ENCODE measurements at places on chromosomes 4 and X.

DNA sequence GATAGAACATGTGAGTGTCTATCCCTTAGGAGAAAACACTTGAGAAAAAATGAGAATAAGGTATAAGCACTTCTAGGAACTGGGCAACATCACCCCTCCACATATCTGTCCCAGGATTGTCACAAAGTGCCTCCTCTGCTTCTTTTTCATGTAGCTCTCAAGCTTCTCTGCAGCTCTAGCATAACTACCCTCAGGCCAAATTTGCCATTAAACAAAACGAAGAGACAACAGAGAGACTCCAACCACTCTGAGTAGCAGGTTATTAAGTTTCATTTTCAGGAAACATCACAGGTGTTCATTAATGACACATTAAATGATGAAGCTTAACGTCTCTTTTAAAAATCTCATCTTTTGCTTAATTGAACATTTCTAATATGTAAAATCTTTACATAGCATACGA is 580.0 kb downstream of the GALNTL6 start:
- no peak for DNase-seq

- no peak for DNase-seq
Observed at GRCh38 chr4:155667568-155668511, 1.2 kb downstream of the GUCY1A1 start.

- no peak for DNase-seq
Observed at GRCh38 chr4:178453057-178453456, 1010.8 kb upstream of the AGA start.

DNA sequence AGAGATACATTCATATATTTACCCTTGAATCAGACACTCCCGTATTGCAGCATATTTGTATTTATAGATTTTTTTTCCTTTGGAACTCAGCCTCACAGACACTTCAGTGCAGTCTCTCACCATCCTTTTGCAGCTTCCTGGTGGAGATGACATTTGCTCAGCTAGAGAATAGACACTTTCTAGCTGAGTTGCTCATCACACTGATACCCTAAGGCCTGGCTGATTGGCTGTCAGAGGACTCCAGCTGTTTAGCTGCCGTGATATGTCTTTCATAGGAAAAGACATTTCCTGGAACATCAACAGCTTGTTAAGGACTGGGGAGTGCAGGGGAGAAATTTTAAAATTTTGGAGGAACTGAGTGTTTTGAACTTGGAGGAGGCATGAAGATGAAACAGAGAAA is 429.6 kb downstream of the SMARCA1 start:
- no peak for DNase-seq

DNA sequence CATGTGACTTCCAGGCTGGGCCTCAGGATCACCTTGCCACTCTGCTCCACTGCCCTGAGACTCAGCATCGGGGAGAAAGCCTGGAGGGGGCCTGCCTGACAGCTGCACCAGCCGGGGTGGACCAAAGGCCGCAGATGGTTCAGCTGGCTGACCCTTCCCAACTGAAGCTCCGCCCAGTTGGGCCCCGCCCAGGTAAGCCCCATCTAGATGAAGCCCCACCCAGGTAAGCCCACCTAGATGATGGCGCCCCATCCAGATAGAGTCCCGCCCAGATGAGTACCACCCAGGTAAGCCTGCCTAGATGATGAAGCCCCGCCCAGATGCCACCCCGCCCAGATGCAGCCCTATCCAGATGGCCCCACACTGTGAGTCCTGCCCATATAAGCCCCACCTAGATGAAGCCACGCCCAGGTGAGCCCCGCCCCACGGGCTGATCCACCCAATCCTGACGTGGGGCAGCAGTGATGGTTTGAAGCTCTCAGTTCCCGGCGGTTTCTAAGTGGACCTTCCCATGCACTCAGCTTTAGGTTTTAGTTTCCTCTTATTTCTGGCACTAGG is 10.0 kb downstream of the ZFYVE28 start:
- DNase-seq: no peak

GRCh38 chr4:11954093-11954492 is 525.4 kb upstream of the HS3ST1 start:
- DNase-seq: no peak

- DNase-seq: no peak
Observed at GRCh38 chr4:48403358-48403757, 62.0 kb downstream of the SLAIN2 start.

- DNase-seq: peak; percentile 28
Observed at GRCh38 chrX:96684339-96685209, at the start of gene DIAPH2. DIAPH2 (plus strand) TSS chrX:96684842.

- no peak for DNase-seq
Observed at GRCh38 chrX:119552508-119552907, 12.7 kb downstream of the STEEP1 start.

GRCh38 chr4:98319021-98319420 is 57.8 kb downstream of the RAP1GDS1 start:
- no peak for DNase-seq

- no peak for DNase-seq
Observed at GRCh38 chr4:24544208-24544988, 40.0 kb downstream of the DHX15 start.

GRCh38 chr4:106353786-106354185 is 14.8 kb downstream of the GIMD1 start:
- DNase-seq: no peak

DNA sequence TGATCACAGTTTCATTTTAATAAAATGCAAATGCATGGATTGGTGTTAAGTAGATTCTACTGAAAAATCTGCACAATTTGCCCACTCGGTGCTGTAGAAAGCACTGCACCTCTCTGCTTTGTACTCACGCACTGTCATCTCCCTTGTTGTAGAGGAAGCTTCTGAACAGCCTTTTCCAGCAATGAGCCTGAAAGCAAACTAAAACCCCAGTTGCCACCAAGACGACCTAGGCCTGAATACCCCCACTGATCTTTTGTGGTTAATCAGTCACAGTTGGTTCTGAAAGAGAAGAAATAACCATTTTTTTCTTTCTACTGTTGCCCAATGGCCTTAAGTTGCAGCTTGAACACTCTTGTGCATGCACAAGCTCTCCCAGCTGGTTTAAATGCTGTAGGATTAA is 229.8 kb downstream of the NLGN4X start:
- DNase-seq: no peak

GRCh38 chr4:123785538-123785937 is 388.9 kb downstream of the SPRY1 start:
- no peak for DNase-seq

GRCh38 chr4:121154103-121154515 is 10.0 kb downstream of the TNIP3 start:
- DNase-seq: no peak

GRCh38 chr4:153248641-153249198 is 44.5 kb downstream of the TRIM2 start:
- no peak for DNase-seq

GRCh38 chr4:89538886-89539285 is 231.3 kb upstream of the GPRIN3 start:
- DNase-seq: no peak

GRCh38 chr4:159043861-159044260 is 59.0 kb upstream of the RAPGEF2 start:
- DNase-seq: no peak

DNA sequence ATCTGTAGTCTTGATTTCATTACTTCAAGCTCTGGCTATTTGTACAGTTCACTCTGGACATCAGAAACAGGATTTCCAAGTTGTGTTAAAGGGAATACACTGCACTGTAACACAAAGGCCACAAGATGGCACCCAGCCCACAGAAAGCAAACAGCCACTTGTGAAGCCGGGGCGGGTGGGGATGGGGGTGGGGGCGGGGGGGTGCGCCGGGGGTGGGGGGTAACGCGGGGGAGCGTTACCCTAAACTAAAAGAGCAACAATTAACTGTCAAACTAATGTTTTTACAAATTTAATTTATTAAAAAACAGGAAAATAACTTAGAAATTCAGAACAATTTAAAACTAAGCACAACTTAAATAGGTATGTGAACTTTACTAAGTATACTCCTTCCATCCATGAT is 27.3 kb downstream of the PRDX4 start:
- no peak for DNase-seq

GRCh38 chr4:8422786-8423185 is 17.7 kb downstream of the ACOX3 start:
- DNase-seq: no peak

GRCh38 chr4:77930876-77931275 is 68.2 kb downstream of the MRPL1 start:
- no peak for DNase-seq

- no peak for DNase-seq
Observed at GRCh38 chr4:71553605-71554004, 214.8 kb downstream of the SLC4A4 start.

DNA sequence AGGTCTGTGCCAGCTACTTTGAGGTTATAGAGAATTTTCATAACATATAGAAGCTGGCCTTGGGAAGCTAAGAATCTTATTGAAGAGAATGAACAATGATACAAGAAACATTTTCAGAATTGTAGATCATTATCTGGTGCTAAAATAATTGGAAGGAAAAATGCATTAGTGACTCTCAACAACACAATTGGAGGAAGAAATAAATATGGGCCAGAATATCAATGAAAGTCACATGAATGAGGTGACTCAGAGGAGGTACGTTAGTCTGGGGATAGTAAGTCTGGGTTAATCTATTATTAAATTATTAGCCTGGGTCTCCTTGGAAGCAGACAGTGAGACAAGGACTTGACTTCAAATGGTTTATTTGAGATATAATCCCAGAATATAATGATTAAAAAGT is 529.3 kb upstream of the SLIT2 start:
- no peak for DNase-seq

DNA sequence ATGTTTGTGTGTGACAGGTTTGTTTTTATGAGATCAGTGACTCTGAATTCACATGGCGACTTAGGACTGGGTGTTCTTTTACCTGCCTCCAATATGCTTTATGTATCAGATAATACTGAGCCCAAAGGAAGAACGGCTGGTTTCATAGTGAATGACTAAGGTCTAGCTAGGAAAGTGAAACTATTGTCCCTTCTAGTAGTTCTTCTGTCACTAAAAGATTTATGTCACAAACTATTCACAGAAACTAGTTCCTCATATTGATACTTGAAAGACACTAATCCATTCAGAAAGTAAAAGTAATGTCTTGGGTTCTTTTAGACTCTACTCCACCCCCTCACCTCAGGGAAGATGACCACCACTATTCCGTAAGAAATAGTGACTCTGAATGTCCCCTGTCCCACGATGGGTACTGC is 81.7 kb downstream of the EGF start:
- no peak for DNase-seq

- DNase-seq: no peak
Observed at GRCh38 chr4:18194278-18194677, 172.7 kb upstream of the LCORL start.

- DNase-seq: no peak
Observed at GRCh38 chrX:110983024-110983423, 113.0 kb upstream of the PAK3 start.

DNA sequence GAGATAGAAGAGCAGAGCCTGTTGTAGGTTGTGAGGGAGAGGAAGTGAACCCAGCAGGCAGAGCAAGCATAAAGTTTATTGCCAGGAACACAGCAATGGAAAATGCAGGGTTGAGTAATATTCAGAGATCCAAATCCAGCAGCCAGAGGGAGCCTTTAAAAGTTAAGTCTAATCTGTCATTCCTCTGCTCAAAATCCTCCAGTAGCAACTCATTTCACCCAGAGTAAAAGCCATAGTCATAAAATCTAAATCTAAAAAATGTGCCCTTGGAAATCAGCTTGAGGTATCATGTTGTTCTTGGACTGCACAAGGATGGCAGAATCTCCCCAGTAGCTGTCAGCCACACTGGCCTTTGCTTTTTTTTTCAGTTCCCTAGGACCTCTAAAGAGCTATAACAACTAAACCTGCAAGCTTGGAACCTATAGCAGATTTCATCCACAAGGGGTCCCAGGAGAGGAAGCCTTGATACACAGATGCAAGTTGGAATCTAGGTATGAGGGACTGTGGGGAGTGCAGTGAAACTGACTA is 62.9 kb upstream of the FRAS1 start:
- no peak for DNase-seq

DNA sequence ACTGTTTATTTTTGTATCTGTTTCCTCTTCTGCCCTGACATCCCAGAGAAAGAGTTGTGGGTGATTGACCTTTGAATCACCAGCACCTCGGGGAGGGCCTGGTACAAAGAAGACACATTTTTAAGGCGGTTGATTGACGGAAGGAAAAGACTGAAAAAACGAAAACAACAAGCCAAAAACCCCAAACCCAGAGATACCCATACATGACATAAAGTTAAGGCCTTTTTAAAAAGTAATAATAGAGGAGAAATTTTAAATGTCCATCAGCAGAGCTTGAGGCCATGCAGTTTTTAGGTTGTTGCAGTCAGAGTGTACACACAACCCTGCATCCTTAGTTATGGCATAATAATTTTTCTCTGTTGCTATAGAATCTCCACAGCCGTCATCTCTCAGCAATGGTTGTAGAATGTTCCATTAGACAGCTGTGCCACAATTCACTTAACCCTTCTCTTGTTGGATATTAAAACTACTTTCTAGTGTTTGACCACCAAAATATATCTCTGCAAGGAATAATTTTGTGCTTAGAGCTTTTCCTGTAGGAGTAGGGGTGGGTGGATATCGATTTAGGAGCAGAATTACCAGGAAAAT is 110.2 kb downstream of the GNL3L start:
- DNase-seq: no peak

DNA sequence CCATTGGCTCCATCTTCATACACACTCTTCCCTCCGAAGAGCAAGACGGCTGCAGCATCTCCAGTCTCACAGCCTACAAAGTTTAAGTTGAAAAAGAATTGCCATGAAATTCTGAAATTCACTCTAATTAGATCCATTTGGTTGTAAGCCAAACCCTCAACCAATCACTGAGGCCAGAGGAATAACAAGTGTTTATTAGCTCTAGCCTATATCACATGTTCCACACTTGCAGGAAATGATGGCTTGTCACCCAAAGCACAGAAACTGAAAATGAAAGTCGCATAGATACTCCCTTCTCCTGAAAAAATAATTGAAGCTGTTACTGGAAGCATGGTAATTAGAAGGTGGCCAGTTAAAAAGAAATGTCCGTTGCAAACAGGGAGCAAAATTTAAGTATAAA is 1071.8 kb downstream of the CCSER1 start:
- DNase-seq: no peak

DNA sequence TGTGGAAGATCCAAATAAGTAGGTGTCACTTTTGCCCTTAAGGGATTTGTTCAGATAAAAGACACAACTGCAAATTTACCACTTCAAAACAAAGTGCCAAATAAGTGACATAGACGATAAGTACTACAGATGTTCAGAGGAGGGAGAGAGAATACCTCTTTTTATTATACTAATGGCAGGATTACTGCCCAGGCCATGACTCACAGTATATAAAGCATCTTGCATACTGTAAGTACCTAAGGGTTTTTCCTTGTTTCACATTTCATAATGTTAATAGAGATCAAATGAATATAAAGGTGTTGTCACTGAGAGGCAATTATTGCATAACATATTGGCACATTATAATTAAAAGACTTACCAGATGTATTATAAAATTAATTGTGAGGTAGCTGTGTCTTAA is 46.4 kb downstream of the PTPN13 start:
- no peak for DNase-seq

- no peak for DNase-seq
Observed at GRCh38 chr4:188822698-188823097, 683.5 kb downstream of the TRIML1 start.

DNA sequence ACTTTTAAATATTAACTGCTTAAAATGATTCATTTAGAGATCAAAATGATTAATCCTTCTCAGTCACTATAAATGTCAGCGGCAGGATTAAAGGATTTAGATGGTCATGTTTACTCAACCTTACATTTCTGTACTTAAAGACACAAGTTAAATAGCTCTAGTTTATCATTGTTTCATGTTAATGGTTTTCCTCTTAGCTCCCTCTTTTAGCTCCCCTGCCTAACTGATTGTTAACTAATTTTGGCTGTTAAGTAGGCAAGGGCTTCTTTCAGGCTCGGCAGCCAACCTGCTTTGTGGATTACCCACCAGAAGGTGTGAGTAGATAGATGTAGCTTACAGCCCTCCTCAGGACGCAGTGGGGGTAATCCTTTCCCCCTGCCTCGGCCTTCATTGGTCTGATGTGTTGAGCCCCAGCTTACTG is 96.0 kb downstream of the TENM3 start:
- no peak for DNase-seq
